ENCODE measurements at places on chromosomes 7 and 10.

DNA sequence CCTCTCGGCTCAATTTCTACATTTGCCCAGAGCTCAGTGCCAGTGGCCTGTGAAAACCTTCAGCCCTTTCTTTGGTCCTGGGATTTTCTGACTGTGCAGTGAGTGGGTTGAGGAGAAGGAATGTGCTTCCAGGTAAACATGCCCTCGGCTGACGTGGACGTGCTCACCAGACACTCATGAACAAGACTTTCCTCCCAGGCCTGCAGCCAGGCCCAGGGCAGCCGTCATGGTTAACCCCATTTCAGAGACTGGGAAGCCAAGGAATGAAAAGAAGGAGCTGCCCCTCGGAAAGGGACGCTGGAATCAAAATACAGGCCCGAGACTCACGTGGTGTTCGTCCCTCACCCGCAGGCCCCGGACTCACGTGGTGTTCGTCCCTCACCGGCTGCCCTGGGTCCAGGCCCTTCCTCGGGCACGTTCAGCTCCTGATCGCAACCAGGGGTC lies 8.8 kb upstream of the CALML5 start:
- DNase-seq: no peak

DNA sequence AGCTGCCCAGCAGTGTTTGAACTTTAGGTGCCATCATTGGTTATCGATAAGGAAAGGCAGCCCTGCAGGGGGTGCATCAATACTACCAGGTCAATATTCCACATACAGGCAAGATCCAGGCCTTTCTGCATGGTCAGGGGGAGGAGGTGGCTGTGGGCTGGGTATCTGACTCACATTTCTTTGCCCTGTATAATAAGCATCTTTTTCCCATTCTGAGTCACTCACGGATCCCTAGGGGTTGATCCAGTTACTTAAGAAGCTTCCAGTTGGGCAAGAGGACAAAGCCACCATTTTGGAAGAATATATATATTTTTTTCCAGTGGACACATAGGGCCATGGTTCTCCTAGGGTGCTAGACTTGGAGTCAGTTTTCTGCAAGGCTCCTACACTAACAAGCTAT lies 114.2 kb upstream of the HABP2 start:
- no peak for DNase-seq

- no peak for DNase-seq
These were observed 39.5 kb downstream of the KLF6 start for GRCh38 chr10:3745521-3745920.

DNA sequence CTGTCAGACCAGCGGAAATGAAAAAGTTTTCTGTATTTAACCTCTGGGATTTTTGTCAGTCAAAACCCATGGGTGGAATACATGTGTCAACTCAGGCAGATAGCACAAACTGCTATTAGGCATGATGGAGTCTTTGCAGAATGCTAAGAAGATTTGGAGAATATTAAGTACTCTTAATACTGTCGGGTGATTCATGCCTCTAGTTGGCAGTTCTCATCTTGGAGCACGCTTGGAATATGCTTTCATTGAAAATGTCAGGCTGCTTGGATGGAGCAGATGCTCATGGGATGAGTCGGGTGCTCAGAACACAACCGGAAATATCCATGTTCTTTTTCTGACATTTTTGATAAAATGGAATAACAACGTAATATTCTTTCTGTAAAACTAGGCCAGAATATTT lies 27.6 kb upstream of the PRKG1 start:
- DNase-seq: no peak

GRCh38 chr7:143356414-143357050 lies 6.0 kb downstream of the FAM131B start:
- DNase-seq: no peak

- no peak for DNase-seq
These were observed 164.8 kb downstream of the CDK14 start for GRCh38 chr7:90760892-90761291.

GRCh38 chr10:124618470-124619073 lies 125.6 kb downstream of the FAM53B start:
- DNase-seq: no peak

GRCh38 chr7:43557831-43558495 lies 24.9 kb upstream of the STK17A start:
- no peak for DNase-seq

DNA sequence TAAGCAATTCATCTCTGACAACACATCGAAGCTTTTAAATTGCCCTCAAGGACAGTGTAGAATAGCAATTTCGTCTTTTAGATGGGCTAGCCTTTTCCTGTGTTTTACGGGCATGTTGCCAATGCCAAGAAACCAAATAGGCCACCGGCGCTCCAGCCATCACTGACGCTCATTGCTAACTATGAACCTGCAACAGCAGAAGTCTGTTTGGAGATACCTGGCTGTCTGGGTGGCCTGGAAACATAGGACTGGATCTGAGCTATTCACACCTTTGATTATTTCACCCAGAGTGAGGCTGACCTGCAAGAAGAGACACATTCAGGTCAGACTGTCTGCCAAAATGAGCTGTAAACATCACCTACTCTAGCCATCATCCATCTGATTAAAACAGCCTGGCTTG lies 12.0 kb downstream of the KPNA7 start:
- no peak for DNase-seq
